Stomach (tissue), 19 donors: ENCODE measurements at places on chromosomes 6 and 20. TPM values are rescaled to one million over a fixed set of nuclear protein-coding genes. Genes with fewer than 3 reads are reported as not detected.

Gene SUMO4
- total RNA-seq: 3.9 TPM

DNA sequence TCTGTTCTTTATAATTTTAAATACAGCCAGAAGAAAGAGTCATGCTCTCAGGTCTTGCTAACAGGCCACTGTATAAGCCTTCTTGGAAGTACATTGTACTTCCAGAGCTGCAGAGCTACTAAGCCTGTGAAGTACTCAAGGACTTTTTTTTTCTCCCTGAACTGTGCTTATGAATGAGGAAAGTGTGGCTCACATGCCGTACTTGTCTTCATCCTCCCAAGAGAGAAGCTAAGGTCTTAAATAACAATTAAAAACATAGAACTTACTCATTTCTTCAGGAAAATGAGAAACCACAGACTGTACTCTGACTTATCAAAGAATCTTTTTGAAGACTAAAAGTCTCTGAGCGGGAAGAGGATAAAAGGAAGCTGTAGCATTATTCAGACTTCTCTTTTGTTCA lies 218.3 kb downstream of the HTR1B start:
- DNase-seq: no peak

- DNase-seq: no peak
Observed at GRCh38 chr20:39627765-39628164, 665.6 kb downstream of the DHX35 start.

Gene CCDC170
- 0.72 TPM for total RNA-seq

- DNase-seq: no peak
Observed at GRCh38 chr6:35363293-35363750, 21.0 kb downstream of the PPARD start.

DNA sequence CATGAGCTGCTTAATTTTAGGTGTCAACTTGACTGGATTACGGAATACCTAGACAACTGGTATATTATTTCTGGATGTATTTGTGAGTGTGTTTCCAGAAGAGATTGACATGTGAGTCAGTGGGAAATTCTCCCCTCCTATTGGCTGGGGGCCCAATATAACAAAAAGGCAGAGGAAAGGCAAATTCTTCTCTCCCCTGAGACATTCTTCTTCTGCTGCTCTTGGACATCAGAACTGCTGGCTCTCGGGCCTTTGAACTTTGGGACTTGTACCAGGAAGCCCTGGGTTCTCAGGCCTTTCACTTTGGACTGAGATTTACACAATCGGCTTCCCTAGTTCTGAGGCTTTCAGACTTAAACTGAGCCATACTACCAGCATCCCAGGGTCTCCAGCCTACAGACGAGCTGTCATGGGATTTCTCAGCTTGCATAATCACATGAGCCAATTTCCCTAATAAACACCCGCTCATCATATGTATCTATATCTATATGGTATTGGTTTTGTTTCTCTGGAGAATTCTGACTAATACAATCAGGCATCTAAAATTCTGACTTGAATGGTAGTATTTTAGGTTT lies 7.6 kb upstream of the BTN3A3 start:
- DNase-seq: no peak

DNA sequence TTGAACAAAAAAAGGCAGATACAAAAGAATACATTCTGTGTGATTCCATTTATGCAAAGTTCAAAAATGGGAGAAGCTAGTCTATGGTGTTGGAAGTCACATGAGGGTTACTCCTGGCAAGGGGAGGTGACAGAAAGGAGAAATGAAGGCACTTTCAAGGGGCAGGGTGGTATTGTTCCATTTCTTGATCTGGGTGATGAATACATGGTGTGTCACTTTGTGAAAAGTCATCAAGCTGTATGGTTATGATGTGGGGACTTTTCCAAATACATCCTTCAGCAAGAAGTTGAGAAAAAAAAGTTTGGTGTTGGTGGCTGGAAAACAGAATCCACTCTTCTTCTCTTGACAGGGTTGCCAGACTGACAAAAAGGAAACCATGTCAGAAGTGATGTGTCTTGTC lies 60.6 kb upstream of the MDGA1 start:
- no peak for DNase-seq

Gene WFDC12
- total RNA-seq: not detected

GRCh38 chr6:47917202-47917601 lies 135.4 kb downstream of the OPN5 start:
- no peak for DNase-seq
